ENCODE measurements at places on chromosomes 2 and 18.

DNA sequence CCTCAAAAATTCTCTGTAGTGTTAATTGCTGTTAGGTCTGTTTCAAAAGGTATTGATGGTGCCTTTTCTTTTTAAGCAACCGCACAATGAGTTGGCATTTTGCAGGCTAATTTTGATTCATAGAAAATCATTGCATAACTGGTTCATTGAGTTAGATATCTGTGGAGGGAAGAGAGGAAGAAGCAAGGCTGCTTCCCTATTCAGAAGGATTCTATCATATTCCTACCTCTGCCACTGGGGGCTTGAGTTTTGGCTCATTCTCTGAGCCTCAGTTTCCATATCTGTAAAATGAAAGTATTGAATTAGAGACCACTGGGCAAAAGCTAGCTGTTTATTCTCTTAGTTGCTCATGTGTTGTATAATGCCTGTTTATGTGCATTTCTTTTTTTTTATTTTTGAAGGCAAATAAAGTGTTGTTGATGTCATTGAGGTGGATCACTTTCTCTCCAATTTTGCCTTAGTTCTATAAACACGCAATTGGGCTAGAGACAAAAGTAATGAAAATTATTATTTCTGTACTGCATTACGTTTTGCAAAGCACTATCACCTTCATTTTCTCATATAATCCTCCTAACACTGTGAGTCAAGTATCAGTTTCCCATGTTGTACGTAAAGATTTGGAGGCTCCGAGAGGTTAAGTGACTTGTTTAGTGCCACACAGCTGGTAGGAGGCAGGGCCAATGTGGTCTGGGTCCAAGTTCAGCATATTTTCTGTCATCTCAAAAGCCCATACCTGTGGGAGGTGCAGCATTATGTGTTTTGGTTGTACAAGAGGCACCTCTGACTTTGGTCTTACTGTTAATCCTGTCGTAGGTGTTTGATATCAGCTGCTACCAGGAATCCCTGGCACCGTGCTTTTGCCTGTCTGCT, 5.9 kb downstream of the TRIB2 start:
- DNase-seq, result no peak

DNA sequence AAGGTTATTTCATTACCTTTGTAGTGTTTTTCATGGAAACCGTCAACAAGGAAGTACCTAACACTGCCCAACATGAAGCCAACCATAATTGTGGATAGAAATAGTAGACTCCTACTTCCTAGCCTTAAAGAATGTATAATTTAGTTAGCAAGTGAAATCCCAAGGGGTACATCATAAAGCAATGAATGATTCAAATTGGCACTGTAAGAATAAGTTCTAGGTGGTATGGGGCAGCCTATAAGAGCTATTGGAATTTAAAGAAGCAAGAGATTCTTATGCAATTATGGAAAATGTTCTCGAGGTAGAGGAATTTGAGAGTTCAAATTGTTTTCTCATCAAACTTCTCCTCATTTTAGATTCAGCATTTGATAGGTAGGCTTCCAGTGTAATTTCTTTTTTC, 157.9 kb downstream of the FMNL2 start:
- no peak for DNase-seq

GRCh38 chr2:208798698-208799097, 392.1 kb downstream of the PTH2R start:
- DNase-seq, result no peak

GRCh38 chr18:36772241-36772723, 56.5 kb downstream of the TPGS2 start:
- no peak for DNase-seq

- DNase-seq, result no peak
Measured at GRCh38 chr2:164710837-164711765, 89.8 kb upstream of the GRB14 start.

- DNase-seq, result no peak
Measured at GRCh38 chr2:83742117-83742782, 716.8 kb downstream of the SUCLG1 start.

- DNase-seq, result no peak
Measured at GRCh38 chr18:22198163-22198562, 28.8 kb downstream of the GATA6 start.

- DNase-seq, result no peak
Measured at GRCh38 chr2:201255408-201256033, 4.8 kb upstream of the CASP8 start.

DNA sequence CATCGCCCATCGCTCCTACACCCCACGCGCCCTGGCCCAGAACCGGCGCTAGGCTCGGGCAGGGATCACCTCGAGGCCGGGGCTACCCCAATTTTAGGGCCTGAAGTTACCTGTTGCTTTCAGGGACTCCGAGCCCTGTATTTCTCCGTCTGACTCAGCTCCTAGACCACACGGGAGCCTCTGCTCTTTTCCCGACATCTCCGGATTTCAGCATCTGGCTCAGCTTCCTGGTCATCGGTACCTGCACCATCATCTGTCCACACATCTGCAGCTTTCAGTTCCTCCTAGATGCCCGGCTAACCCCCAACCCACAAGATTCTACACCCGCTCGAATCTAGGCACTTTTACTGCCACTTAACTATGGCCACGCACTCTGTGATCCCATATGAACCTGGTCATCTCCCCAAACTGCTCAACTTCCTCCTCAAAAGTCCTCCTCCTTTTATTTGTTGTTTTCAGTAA, 12.1 kb upstream of the HMSD start:
- no peak for DNase-seq

DNA sequence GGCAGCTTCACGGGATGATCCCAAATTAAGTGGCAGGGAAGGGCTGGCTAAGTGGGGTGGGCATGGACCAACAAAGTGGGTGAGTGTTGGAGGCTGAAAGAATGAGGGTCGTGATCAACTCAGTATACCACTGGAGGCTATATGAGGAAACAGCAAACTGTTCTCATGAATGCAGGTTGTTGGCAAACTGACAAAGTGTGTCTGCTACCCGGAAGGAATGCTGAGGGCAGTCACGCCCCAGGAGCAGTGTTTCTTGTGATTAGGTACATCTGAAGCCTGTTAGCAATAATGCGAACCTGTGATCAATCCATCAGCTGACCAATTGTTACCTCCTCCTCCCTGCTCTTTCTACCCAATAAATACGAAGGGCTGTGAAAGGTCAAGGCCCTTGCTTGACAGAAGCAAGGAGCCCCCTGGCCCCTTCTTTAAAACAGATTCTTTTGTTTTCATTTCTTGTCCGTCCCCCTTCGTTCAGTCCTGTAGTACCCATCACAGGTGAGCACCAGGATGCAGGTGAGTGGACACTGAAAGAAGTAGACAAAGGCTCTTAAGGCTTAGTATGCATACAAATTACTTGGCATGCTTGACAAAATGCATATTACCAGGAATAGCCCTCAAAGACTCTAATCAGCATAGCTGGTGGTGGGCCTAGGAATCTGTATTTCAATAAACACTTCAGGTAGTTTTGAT, 67.9 kb downstream of the LOXHD1 start:
- DNase-seq, result no peak

DNA sequence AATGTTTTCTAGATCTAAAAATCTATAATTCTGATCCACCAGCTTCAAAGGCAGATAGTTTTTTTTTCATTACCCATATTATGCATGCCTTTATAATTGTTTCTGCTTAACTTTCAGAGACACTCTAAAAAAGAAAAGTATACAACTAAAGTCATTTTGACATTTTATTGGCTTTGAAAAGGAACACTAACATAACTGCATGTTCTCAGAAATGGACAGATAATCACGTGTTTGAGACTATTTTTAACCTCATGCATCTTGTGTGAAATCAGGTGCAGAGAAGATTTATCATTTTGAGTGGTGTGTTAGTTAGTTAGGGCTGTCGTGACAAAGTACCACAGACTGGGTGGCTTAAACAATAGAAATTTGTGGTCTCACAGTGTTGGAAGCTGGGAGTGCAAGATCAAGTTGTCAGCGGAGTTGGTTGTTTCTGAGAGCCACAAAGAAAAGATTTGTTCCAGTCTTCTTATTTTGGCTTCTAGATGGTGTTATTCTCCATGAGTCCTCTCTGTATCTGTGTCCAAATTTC, 841.4 kb upstream of the LRATD1 start:
- no peak for DNase-seq

DNA sequence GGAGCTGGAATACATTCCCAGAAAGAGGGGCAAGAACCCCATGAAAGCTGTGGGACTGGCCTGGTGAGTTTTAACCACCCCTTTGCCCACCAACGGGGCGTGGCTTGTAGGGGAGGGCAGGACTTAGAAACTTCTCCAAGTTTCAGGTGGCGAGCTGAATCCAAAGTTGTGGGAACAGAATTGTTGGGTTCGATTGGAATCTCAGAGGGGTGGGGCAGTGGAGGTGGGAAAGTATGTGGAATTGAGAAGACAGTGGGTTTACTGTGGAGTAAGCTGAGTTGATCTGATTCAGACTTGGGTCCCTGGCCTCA, 1.1 kb downstream of the PNKD start:
- DNase-seq, result no peak

DNA sequence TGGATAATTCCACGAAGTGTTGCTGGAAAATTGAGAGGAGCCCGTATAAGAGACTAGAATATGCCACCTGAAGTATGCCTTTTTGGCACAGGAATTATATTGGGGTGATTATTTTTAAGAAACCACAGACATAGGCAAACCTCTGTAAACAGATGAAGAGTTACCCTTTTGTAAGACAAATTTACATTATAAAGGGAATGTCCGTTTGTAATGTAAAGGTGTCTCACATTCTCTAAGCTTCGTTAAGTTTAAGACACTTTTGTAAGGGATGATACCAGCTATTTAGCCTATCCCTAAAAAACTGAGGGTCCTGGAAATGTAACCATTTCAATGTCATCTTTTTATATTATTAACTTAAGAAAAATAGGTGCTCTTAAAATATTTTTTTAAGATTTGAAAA, 432.8 kb upstream of the SYT4 start:
- DNase-seq, result no peak

DNA sequence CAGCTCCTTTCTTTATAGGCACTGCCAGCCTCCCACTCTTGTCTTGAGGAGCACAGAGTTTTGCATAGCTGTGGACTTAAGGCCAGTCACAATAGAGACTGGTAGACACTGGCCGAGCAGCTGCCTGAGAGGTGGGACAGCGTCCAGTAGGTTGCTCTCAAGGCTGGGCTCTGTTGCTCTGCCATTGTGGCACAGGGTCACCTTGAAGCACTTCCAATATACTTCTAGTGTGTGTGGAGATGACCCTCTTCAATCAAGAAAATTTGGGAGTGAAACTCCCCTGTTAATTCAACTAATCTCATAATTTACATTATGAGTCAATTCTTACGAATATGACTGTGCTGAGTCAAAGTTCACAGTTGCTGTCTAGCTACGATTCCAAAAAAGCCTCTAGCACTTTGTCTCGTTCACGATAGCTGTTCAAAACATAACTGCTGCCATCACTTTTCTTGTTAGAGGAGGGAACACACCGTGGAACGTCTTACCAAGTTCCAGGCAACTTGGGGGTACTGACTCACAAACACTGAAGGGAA, 636.2 kb downstream of the EPHA4 start:
- no peak for DNase-seq

DNA sequence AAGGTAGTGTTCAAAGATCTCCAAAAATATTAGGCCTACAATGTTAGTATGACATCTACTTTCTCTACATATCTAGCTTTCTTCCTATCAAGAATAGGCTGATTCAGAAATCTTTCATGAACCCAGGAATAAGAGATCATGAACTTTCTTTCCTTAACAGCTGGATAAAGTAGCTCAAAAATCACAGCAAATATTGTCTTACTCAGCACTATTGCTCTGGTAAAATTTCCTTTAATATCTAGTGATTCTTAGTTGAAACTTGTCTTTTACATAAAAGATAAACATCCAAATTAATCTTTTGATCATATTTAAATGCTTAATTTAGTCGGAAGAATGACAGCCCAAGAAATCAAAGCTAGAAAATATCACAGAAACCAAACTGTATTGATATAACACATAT, 131.9 kb downstream of the NOL4 start:
- no peak for DNase-seq

GRCh38 chr2:68294913-68295312, 24.8 kb downstream of the CNRIP1 start:
- no peak for DNase-seq

DNA sequence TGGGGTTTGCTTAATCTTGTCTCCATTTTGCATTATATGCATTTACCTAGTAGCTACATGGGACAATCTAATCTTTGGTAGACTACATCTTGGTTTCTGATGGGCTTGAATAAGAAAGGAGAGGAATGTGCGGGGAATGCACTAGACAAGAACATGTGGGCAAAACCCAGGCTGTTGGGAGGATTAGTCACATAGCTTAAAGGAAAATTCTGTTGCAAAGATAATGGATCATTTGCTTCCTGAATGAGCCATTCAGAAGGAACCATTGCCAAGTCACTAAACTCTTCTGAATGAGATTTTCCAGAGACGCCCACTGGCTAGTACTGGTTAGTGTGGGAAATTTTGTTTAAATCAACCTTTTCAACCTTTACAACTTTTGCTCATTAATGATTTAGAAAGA, 84.8 kb downstream of the OSBPL6 start:
- DNase-seq, result no peak

DNA sequence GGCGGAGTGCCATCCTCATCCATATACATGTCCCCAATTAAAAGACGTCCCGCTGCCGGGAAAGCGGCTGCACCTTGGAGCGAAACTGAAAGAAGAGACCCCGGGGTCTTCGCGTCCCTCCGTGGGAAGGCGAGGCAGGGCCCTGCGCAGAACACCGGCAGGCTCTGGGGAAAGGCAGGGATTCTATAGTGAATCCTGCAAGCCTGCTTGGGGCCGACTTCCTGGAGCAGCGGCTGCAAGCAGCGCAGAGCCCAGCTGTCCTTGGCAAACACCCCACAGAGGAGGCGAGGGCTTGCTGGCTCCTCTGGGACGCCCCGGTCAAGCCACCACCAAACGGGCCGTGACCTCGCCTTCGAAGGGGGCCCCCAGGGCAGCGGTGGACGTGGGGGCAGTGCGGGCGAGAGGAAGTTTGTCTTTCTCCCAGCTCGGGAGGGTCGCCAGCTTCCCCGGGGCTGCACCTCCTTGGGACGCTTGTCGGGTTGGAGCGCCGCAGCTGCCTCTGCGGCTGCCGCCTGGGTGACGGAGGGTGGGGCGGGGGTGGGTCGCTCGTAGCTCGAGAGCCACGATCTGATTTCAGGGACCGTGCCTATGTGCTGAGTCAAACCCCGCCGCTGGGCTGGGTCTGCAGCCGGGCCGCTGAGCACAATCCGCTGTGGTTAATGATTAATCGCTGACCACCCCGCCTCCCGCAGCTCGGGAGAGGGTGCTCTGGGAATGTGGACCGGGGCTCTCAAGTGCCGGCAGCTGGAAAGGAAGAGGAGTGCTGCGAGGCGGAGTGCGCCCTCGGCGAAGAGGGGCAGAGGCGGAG, 486 bp upstream of the GPR39 start:
- no peak for DNase-seq

GRCh38 chr2:205607146-205607545, 75.2 kb upstream of the NRP2 start:
- DNase-seq, result no peak

- no peak for DNase-seq
Measured at GRCh38 chr2:108285616-108286015, 3.1 kb upstream of the SULT1C2 start.

GRCh38 chr2:182372661-182373060, 54.2 kb downstream of the PDE1A start:
- DNase-seq, result no peak

- DNase-seq, result no peak
Measured at GRCh38 chr18:21164548-21165095, 53.0 kb upstream of the ROCK1 start.

- no peak for DNase-seq
Measured at GRCh38 chr2:135091681-135092080, 39.6 kb downstream of the RAB3GAP1 start.

GRCh38 chr2:46000660-46001059, 296.5 kb upstream of the EPAS1 start:
- DNase-seq, result no peak

- no peak for DNase-seq
Measured at GRCh38 chr18:49023938-49024803, 73.4 kb upstream of the SMAD7 start.

Measured in stimulated activated CD4-positive, alpha-beta T cell treated with anti-CD3 and anti-CD28 coated beads, Interleukin-2, amount 100 ng/mL, for 24 hours (primary cell).